Fibroblast of mammary gland (primary cell): ENCODE measurements at places on chromosomes 16 and 17.

- DNase-seq, result no peak
These were observed 10.8 kb upstream of the HASPIN start for GRCh38 chr17:3712811-3713463.

DNA sequence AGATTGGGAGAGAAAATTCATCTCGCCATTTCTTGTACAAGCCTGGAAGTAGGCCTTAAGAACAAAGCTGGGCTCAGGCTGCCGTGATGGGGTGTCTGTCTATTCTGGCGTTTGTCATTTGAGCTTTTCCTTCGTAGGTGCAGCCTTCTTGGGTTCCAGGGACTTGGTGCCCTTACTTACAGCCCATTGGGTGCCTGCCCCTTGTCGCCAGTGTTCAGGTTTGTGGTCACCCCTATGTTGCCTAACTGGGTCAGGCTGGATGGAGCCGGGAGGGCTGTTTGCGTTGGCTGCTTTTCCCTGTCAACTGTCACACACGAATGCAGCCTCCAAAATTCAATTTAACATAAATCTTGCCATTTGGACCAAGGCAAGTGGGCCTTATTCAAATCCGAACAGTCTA, 23.7 kb upstream of the MED9 start:
- DNase-seq, result no peak

GRCh38 chr16:22007509-22008214, at the start of gene MOSMO:
Gene MOSMO (plus strand): TSS chr16:22008111. CDS start chr16:22008302, 191 bp downstream.
- peak; percentile 64 for DNase-seq

DNA sequence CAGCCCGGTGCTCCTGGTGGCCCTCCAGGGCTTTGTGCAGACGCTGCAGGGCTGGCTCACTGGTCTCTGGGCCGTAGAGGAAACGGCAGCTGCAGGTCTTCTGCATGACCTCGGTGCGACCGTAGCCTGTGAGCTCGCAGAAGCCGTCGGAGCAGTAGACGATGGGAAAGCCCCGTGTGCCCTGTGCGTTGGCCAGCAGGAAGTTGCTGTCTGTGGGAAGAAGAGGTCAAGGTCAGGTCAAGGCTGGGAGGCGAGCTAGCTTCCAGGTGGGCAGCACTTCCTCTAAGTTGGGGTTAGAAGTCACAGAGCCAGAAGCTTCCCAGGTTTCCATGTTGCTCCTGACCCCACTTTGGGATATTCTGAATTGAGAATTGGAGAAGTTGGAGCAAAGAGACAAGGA, 2.1 kb downstream of the KCNH4 start:
- no peak for DNase-seq

DNA sequence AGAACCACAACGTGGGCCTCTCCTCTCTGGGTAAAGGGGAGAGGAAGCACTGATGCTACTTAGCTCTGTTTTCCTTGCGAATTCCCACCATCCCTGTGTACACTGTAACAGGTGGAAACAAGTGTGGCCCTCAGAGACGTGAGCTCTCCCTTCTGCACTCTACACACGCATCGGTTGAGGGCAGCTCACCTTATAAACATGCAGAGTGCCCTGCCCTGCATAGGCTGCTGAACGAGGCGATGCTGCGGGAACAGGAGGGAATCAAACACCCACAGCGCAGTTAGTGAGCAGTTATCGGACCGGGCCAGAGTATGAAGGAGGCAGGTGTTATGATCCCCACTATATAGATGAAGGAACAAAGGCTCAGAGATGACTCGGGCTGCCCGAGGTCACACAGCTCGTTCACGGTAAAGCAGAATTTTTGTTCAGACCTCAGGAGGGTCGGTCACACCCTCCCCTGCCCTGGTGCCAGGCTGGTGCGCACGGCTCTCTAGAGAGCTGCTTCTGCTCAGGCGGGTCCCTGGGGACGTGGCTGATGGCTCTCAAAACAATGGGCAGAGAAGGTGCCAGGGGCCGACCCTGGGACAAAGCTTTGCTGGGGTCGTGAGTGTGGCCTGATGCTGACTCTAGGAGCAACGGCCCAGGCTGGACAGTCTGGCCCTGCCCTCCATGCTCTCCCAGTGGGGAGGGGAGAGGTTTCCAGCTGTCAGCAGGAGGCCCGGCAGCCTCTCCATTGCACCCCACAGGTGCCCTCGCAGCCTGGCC, 68.5 kb downstream of the RPH3AL start:
- DNase-seq, result no peak

GRCh38 chr17:40373324-40373723, 8.8 kb upstream of the GJD3 start:
- peak; percentile 95 for DNase-seq

DNA sequence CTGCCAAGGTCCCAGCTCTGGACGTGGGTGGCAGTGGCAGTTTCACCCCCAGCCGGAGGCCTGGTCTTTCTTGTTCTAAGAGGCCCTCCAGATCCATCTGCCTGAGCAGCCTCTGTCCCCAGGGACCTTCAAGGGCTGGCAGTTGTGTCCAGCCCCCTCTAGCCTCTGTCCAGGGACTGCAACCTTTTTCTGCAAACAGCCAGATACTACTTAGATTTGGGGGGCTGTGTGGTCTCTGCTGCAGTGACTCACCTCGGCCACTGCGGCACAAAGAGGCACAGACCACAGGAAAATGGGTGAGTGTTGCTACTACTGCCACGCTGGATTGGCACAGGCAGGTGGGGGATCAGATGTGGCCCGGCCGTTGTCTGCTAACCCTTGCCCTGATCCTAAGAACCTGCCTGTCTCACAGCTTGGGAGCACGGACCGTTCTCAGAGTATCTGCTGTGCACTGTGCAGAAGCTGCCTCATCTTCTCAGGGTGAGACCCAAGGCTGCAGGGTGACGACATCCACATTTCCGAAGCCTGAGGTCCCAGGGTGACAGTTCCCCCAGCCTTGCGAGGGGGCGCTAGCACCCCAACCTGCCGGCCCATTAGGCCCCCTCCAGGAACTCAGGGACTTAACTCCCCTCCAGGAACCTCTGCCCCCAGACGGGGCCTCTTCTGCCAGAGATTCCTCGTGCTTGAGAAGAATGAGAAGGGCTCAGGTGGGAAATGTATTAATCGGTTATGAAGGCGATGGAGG, 27.6 kb downstream of the MXRA7 start:
- DNase-seq, result peak; percentile 32

DNA sequence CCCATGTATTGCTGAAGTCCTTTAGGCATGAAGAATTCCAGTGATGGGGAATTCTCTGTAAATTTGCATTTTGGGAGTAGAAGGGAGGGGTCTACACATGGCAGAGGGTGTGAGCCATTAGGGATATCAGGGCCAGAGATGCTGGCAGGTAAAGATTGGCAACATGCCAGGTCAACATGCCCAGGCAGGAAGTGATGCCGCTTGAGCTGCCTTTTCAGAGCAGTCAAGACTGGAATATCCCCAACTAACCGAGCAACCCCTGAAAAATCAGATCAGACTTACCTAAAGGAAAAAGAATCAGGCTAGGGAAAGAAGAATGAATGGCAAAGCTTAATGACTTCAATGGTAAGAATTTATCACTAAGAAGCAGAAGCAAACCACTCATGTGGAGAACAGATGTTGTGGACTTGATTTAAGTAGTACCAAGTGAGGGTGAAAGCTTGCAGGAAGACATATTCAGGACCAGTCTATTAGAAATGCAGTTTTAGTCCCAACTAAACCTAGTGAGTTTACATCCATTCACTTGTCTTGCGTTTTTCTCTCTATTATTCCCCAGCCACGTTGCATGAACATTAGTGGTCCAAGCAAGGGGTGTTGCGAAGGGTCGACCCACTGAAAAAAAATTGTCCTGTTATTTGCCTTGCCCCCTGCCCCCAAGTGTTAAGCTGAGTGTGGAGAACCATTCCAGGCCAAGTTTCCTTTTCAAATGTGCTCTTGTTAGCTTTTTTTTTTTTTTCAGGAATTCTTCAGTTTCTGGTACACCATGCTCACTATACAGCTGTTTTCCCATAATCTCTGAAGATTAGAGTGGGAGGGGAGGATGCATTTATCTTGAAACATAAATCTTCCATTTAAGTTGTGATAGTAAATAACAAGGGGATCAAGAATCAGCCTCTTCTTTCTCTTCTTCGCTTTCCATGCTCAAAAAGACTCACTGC, 105.2 kb downstream of the ABCA8 start:
- peak; percentile 55 for DNase-seq

DNA sequence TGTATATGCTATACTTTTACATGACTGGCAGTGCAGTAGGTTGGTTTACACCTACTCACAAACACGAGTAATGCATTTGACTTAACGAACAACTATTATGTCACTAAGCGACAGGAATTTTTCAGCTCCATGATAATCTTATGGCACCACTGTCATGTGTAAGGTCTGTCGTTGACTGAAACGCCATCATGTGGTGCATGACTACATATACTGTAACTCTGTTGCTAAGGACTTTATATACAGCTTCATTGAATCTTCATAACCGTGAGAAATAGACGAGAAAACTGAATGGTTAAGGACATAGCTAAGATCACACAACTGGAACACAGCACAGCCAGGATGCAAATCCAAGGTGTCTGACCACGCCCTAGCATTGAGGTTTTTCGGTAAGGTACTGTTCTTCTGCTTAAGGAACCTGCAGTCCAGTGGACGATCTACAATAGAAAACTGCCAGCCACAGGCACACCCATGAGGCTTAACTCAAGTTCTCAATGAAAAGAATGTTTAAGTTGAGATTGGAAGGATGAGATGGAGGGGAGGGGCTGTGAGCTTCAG, 3.3 kb downstream of the CFAP20 start:
- DNase-seq, result no peak

- DNase-seq, result no peak
These were observed 40.5 kb upstream of the CLEC18B start for GRCh38 chr16:74461826-74462225.

- DNase-seq, result no peak
These were observed 5.6 kb downstream of the CUEDC1 start for GRCh38 chr17:57949649-57950048.
